Esophagus squamous epithelium (tissue), 5 donors: ENCODE measurements at places on chromosomes 6 and 20. TPM values are rescaled to one million over a fixed set of nuclear protein-coding genes. Genes with fewer than 3 reads are reported as not detected.

BEND6 gene
- total RNA-seq: 1.1 TPM

TNNC2 gene
- total RNA-seq: not detected

LGSN gene
- not detected for total RNA-seq

UCKL1 gene
- 23.1 TPM for total RNA-seq

PLTP gene
- total RNA-seq: 129 TPM

FAM209B gene
- not detected for total RNA-seq

DNA sequence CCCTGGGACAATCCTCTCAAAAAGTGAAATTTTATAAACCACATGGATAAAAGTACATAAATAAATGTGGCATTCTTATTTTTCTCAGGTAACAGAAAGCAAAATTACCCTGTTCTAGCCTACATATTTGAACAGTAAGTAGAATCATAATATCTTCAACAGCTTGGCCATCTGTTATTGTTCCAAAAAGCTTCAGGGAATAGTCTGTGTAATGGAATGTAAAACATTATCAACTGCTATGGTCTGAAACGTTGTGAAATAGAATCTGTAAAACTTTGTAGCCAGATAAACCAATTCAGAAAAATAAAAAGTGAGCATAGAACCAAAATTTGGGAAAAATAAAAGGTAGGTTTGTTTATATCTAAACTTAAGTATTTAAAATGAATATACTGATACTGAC lies 114.7 kb downstream of the THEMIS start:
- no peak for DNase-seq

DNA sequence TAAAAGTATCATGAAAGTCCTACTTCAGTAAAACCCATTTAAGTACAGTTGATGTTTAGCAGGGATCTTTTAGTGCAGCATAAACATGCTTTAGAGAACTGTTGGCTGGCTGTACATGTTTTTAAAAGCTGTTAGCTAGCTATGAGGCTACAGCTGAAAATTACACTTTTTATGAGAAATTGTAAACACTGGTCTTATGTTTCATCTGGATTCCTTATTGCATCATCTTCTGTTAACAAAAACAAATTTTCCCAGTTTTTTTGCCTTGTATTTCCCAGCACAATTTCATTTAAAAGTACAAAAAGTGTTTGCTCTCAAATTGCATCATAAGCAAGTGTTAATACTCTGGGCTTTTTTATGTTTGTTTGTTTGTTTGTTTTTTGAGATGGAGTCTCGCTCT lies 18.3 kb upstream of the HLA-E start:
- no peak for DNase-seq

DNA sequence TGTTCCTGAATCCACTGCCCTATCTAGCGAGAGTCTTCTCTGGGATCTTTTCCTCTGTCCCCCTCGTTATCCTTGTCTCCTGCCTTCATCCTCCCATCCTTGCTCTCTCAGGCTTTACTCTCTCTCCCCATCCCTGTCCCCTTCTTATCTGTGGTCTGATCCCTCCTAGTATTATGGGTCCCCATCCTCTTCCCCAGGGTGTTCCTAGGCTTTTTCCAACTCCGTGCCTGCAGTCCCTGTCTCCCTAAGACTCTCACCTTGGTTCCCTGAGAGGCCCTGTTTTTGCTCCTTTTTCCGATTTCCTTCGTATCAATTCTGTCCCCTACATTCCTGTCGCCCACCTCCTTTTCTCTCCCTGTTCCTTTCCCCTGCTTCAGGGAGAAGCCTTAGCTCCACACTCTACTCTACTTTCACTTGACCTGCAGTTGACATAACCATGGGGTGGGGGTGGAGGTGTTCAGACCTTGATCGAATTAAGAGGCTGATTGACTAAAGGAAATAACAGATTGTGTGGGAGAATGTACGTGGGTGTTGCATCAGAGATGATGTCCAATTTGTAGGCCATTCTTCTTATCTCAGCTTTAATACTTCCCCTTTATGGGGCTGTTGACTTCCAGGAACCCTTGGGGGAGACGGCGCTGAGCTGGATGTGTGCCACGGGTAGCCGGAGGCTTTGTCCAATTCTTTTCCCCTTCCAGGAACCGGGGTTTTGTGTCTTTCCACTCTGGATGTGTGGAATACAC lies 905 bp downstream of the PPARD start:
- DNase-seq: no peak

- no peak for DNase-seq
Observed at GRCh38 chr6:15674690-15675386, 12.0 kb upstream of the DTNBP1 start.

DNA sequence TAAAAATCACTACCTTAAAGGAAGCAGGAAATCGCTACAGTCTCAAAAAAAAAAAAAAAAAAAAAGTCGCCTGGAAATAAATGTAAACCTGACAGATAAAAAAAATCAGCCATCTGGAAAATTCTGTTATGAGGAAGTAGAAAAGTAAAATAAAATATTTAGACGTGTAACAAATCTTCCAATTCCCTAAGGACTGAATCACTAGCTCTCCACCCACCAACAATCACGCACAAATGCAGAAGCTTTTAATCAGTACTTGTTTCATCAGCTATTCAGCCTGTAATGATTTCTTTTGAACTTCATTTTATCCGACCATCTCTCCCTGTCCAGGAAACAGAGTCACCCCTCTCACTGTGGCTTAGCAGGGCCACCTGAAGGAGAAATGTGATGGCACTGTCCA lies 59.0 kb downstream of the SLC23A2 start:
- DNase-seq: no peak

- no peak for DNase-seq
Observed at GRCh38 chr6:98586163-98586562, 248.2 kb upstream of the POU3F2 start.

DNA sequence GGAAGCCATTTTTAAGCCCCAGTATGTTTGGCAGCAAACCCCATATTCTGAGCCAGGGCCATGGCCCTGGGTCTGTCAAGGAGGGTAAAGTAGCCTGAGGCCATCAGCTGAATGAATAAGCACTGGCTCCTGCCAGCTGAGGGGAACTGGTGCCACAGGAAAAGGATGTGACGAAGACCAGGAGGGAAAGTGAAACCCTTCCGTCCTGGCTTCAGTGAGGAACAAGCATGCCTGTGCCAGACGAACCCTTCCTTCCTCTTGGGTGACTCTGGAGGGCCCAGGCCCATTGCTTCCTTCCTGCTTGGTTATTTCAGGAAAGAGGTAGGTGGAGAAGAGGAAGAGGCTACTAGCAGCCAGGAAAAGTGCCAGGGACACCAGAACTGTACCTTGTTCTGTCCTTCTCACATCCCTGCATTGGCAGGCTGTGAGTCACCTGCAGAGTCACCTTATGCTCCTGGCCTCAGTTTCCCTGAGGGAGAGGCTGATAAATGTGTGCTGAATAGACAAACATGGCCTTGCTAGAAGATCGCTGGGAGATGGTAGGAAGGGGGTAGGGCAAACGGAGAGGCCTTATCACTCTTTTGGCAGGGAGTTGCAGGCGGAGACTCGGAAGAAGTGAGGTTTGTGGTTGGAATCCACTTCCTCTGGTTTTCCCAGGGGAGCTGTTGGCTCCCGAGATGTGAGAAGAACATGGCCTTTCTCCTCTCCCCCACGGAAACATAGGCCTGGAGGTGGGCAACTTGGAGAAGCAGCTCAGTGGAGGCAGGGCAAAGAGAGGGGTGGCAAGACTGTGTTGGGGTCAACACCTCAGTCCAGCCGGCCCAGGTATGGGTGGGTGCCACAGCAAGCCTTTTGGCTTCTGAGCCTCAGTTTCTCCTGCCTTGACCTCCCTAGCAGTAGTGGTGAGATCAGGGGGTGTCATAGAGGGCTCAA lies 37.4 kb downstream of the COX4I2 start:
- no peak for DNase-seq

GRCh38 chr6:122648726-122649125 lies 38.5 kb downstream of the PKIB start:
- DNase-seq: no peak

DNA sequence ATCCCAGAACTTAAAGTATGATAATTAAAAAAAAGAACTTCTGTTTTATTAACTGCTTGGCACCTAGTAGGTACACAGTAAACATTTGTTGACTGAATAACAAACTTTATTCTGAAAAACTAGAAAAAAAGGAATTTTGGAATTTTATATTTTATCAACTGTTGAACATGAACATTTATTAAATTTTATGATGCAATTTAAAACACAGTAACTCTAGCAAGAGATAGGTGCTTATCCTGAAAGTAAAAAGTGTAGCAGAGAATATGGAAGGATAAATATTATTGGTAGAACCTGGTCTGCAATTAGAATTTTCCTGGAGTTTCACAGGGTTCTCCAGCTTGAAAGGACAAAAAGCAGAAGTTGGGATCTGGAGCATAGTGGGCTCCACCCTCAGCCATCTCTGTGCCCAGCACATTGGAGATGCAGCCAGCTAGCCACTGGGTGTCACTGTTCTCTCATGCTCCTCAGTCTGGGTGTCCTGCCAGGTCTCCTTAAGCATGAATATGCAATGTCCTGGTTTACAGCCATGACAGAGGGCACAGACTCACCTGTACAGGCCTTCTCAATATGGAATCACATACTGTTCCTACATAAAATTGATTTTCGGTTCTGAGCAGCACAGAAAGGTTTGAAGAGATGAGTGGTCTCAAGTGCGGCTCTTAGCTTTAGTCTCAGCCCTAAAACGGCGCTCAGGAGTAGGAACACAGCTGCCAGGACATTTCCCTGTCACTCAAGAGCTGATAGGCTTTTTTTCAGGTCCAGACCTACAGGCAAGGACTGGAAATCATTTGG lies 31.7 kb upstream of the IL20RA start:
- no peak for DNase-seq

DNA sequence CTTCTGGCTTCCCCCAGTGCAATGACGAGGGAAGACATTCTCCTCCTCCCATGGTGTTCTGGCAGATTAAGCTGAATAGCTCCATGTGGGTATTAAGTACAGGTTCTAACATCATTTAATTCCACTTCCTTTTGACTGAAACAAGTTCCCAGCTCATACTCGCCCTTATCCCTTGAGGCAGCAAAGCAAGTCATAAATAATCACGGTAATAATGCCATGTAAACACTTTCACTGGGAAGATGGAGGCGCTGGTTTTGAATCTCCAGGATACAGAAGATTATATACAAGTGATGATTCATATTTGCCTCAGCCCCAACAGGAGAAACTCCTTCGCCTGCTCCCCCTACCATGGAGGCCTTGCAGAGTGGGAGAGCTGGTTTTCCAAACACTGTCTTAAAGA lies 141.3 kb downstream of the PXDC1 start:
- no peak for DNase-seq

- DNase-seq: no peak
Observed at GRCh38 chr6:24231438-24231977, 105.5 kb downstream of the NRSN1 start.

DNA sequence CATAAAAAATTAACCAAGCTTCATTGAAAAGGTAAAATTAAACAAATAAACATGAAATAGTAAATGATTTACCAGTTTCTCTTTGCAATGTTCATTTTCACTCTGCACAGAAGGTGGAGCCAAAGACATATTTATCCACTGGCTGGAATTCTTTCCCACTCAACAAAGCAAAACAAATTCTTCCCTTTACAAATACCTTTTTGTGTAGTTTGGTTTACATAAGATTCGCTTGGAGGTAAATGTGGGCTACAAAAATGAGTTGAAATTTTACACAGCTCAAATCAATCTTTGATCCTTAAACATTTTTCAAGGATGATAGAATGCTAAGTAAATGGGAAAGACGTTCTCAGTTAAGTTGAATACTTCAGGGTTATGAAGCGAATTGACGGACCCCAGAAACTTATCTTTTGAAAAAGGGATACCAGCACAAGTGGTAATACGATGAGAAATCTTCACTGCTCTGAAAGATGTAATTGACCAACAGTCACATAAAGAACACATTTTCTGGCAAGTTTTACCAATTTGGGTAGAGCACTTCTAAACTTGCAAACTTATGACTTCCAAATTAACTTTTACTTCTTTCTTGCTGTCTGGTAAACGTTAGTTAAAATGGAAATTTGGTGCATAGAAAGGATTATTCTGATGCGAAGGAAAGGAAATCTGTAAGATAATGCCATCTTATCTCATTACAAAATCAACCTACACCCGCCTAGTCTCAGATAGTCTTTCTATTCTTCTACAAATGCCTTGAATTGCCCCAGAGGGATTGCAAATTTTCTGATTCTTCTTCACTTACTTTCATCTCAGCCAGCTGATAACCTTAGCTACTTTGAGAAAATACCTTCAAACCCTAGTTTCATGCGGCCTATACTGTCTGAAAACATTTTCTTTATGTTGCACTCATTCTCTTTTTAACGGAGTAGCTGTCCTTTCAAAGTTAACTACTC lies 4.7 kb upstream of the GJA1 start:
- no peak for DNase-seq
